ENCODE measurements at places on chromosomes 4 and X.

- no peak for DNase-seq
Measured at GRCh38 chr4:113436360-113436759, 325.2 kb downstream of the CAMK2D start.

- no peak for DNase-seq
Measured at GRCh38 chrX:97556359-97556758, 672.7 kb downstream of the RPA4 start.

- no peak for DNase-seq
Measured at GRCh38 chr4:27318740-27319139, 458.1 kb downstream of the STIM2 start.

DNA sequence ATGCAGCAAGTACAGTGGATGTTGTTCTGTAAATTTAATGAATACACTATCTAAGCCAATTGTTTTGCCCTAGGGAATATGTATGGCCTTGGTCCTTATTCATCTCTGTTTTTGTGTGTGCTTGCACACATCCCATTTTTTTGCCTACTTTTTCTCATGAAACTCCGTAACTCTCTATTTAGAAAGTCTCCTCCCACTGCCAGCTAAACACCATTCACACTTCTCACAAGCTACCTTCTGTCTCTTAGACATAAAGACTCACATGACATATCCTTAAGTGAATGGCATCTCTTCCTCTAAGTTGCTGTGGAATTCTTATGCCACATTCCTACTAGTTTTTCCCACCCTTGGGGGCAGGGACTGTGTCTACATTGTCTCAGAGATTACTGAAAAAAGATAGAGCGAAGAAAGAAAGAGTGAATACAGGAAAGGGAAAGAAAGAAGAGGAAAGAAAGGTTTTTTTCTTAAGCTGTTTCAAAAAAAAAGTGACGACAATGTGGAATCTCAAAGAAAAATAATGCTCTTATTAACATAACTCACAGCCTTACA is 117.5 kb downstream of the ATG4A start:
- DNase-seq, result no peak

- no peak for DNase-seq
Measured at GRCh38 chrX:49972328-49972860, 50.0 kb downstream of the CLCN5 start.

GRCh38 chr4:165085946-165086345 is 26.7 kb downstream of the TMEM192 start:
- no peak for DNase-seq

DNA sequence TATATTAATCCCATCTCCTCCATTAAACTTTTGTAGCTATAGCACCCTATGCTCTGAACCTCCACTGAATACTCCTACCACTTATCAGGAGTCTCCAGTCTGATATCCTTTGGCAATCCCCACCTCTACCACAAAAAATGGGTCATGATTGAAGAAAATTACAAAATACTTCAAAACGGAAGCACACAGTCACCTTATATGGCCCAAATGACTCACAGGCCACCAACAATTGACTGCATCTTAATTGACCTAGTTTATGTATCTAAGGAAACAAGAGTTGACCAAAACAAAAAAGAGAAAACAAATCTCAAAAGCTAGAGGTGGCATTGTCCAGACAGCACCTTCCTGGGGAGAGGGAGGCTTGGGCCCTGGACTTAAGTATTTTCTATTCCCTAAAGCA is 120.0 kb upstream of the DIAPH2 start:
- no peak for DNase-seq

DNA sequence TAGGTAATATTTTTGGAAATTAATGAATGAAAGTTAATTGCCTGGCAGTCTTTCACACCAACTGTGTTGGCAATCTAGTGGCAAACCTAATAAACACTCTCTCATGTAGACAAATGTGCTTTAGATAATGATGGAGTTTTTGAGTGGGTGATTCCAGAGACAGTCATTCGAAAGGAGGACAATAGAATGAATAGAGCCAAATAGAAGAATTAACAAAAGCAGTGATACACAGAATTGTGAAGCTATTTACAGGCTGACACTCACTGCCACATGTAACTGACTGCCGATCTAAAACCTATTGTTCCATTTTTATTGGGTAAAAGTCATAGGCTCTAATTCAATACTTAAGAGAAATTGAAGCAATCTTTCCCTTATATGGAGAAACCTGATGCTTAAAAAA is 338.5 kb downstream of the PCDH7 start:
- DNase-seq, result no peak

All from NCI-H187 treated with DMSO at 0.1 percent for 48 hours (cell line).